ENCODE measurements at places on chromosomes 6 and 20.

GRCh38 chr20:42474646-42475045 is 715.1 kb downstream of the PTPRT start:
- DNase-seq, result no peak

- DNase-seq, result no peak
These were observed 67.9 kb downstream of the ZHX3 start for GRCh38 chr20:41249411-41250281.

DNA sequence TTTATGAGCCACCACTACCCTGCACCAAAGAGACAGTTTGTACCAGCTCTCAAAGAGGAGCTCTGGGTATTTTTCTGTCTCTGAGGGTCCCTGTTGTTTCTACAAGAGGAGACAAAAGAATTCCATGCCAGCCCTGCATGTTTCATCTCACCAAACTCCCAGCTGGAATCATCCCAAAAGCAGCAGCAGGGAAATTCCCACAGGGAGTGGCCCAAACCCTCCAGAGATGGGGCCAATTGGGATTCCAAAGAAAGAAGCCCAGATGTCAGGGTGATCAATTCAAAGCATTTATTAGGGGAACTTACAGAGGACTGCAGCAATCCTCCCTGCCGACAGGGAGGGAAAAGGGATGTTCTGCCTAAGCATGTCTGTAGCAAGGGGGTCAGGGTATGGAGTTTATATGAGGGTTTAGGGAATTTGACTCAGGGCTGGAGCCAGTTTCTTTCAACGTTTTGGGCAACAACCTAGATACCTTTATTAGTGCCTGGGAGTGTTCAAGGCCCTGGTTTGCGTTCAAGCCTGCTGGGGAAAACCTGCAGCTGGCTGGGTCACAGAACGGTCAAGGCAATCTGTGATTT is 47.2 kb downstream of the MUC22 start:
- DNase-seq, result no peak

DNA sequence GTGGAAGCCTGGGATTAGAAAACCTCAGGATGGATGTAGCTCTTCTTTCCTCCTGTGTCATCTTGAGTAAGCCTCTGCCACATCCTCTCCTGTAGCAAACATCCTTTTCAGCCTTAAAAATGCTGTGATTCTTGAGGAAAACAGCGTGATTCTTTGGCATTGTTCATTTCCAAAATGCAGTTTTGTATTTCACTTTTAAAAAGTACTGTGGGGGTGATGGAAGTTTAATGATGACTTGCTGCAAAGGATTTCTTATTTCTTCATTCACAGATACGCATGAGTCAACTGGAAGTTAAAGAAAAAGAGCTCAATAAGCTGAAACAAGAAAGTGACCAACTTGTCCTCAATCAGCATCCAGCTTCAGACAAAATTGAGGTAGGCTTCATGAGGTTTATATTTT is 23.9 kb upstream of the SNRNP48 start:
- no peak for DNase-seq

DNA sequence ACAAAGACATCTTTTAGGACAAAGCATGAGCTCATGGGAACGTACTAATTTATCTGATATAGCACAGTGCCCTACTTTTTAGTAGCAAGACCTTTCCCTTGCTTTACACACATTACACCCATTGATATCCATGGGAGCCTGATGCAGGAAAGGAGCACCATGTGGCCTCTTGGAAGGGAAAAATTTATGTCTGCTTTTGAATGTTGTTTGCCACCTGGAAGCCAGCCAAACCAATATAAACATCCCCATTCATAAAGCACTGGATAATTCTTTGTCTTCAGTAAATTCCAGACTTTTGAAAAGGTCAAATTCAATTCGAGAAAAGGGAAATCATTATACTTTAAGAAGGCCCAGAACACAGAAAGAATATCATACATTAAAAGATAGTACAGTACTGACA is 152.3 kb upstream of the BEND6 start:
- DNase-seq, result no peak

DNA sequence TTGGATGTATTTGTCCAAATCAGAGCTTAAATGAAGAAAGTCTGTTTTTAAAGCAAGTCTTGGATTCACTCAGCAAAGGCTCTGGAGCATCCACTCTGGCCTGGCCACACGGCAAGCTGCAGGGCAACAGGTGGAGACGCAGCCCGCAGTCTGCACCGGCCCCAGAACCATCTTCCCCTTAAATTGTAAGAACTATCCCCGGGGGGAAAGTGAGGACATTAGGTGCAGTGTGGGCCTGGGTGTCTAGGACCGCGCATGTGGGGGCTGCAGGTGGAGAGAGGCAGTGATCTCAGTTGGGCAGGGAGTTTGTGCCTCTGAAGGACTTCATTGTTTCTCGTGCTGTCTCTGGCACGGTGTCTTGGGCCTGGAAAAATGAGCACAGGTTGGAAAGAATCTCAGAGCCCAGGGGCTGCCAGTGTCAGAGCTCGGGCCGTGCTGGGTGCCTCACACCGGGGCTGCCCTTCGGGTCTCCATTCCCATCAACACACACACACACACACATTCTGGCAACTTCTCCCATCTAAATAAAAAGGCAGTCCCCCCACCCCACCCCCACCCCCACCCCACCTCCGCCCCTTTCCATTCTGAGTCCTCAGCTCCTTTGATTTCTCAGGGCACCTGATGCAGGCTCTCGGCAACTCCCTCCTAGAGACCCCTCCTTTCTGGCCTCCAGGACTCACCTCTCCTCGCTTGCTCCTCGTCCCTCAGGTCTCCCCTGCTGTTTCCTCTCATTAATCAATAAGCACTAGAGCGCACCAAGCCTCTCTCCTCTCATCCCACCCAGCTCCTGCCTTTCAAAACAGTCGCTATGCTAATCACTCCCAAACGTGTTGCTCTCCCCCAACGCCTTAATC is 48.4 kb downstream of the FOXF2 start:
- DNase-seq, result no peak

GRCh38 chr20:3340443-3340842 is 67.0 kb downstream of the DNAAF9 start:
- DNase-seq, result no peak

- no peak for DNase-seq
These were observed 159.8 kb upstream of the ARG1 start for GRCh38 chr6:131412960-131413830.

- DNase-seq, result no peak
These were observed 123.3 kb downstream of the NFATC2 start for GRCh38 chr20:51419231-51419630.

- no peak for DNase-seq
These were observed 50.6 kb downstream of the LAMA4 start for GRCh38 chr6:112203577-112204349.

- no peak for DNase-seq
These were observed 8.8 kb downstream of the DLGAP4 start for GRCh38 chr20:36314734-36315544.

GRCh38 chr20:62666736-62667529 is 24.6 kb downstream of the SLCO4A1 start:
- no peak for DNase-seq

- DNase-seq, result no peak
These were observed 5.0 kb downstream of the FOXP4 start for GRCh38 chr6:41551086-41551700.

DNA sequence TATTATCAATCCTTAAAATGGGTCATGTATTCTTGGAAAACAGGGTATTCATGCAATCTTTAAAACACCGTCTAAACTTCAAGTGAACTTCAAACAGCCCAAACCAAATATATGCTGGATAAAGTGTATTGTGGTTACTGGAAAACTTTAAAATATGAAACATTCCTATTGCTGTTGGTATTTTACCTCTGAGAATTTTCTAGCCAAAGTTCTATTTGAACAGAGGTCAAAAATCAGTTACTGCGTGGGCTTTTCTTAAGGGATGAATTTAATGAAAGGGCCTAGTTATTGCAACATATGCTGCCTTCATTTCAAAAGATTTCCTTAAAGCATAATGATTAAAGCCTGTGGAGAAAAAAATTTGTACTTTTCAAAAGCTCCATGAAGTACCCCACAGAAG is 436.0 kb downstream of the PLCB1 start:
- DNase-seq, result no peak

GRCh38 chr20:46509523-46509922 is 3.8 kb downstream of the ZNF334 start:
- DNase-seq, result no peak

DNA sequence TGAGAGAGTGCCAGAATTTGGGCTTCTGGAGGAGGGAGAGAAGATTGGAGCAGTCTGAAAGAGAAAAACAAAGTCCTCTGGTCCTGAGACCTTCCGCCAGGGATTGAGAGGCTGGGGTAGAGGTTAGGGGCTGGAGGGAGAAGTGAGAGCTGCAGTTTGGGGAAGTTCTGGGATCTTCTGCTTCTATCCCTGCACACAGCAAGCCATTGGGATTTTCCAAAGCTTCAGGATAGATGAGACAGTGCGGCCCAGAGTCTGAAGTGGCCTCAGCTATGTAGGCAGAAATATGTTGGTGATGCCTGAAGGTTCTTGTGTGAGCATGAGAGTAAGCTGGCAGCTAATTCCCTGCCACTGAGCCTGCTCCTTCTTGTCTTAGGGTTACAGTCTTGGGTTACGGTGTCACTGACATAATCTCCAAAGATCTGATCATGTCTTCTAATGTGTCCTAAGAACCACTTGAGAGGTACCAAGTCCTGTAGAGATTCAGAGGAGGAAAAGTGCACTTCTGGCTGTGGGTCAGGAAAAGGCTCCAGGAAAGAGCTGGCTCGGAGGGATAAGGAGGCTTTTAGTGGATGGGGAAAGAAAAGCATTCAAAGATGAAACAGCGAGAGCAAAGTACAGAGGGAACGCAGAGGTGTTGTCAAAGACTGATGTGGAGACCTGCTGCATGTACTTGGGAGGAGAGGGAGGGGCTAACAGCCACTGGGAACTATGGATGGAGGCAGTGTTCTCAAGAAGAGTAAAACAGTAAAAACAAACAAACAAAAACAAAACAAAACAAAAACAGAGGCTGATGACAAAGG is 131.1 kb upstream of the MYLIP start:
- DNase-seq, result no peak

GRCh38 chr20:12594410-12595088 is 414.2 kb upstream of the SPTLC3 start:
- DNase-seq, result no peak

DNA sequence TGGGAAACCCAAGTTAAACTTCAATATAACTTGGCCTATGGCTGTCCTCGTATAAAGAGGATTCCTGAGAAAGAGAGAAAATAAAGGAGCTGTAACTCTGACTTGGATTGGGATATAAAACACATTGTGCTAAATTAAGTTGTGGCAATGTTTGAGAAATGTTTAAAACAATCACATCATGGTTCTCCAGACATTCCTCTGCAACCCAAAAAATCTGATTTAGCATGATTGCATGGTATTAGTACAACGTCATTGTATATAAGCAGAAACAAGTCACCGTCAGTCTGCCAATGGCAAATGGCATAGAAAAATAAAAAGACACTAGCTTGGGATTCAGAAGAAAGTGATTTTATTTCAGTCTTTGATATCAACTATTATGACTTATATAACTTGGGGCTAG is 140.2 kb upstream of the FAM83B start:
- no peak for DNase-seq

Measured in stimulated activated CD8-positive, alpha-beta memory T cell treated with anti-CD3 and anti-CD28 coated beads, Interleukin-15, amount 100 ng/mL, for 4 hours (primary cell).